ENCODE measurements at places on chromosomes 2 and 18.

- DNase-seq = no peak
Measured at GRCh38 chr2:190860985-190861680, 19.5 kb upstream of the GLS start.

GRCh38 chr2:161306919-161307318 is 1.3 kb upstream of the PSMD14 start:
- DNase-seq = no peak

- DNase-seq = peak; percentile 80
Measured at GRCh38 chr18:62436636-62437234, 86.1 kb upstream of the ZCCHC2 start.

DNA sequence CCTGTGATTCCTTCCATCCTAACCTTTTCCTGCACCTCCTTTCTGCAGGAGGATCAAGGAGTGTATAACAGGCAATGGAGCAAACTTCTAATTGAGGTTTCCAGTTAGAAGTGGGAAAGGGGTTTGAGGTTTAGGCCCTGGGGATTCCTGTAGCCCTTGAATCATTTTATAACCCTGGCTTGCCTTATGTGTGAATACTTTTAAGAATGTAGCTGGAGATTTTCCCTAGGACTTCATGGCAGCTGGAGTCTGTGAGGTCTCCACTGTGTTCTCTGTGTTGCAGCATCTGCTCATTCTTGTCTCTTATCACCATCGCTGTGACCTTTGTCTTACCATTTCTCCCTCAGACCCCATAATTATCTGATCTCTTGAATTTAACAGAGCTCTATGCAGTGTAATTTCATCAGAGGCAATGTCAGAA is 370.2 kb upstream of the SLC14A2 start:
- no peak for DNase-seq

- no peak for DNase-seq
Measured at GRCh38 chr18:31740180-31740579, 20.5 kb downstream of the SLC25A52 start.

GRCh38 chr2:55391615-55392242 is 27.9 kb downstream of the CCDC88A start:
- no peak for DNase-seq

DNA sequence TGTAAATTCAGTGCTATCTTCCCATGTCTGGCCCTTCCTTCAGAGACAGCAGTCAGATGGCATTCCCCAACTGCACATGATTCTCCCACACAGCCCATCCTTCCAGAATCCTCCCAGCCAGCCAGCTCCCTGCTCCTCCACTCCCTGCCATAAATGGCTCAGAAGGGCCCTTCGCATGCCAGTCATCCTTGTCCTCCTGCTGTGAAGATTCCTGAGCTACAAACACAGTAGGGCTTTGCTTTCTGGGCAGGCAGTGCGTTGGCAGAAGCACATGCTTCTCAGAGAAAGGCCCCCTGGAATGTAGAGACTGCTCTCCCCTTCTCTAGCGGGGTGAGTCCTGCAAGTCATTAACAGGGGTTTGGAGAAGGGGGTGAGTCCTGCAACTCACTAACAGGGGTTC is 71.9 kb downstream of the TEX51 start:
- no peak for DNase-seq

- peak; percentile 43 for DNase-seq
Measured at GRCh38 chr18:13564579-13564978, 161.8 kb downstream of the FAM210A start.

DNA sequence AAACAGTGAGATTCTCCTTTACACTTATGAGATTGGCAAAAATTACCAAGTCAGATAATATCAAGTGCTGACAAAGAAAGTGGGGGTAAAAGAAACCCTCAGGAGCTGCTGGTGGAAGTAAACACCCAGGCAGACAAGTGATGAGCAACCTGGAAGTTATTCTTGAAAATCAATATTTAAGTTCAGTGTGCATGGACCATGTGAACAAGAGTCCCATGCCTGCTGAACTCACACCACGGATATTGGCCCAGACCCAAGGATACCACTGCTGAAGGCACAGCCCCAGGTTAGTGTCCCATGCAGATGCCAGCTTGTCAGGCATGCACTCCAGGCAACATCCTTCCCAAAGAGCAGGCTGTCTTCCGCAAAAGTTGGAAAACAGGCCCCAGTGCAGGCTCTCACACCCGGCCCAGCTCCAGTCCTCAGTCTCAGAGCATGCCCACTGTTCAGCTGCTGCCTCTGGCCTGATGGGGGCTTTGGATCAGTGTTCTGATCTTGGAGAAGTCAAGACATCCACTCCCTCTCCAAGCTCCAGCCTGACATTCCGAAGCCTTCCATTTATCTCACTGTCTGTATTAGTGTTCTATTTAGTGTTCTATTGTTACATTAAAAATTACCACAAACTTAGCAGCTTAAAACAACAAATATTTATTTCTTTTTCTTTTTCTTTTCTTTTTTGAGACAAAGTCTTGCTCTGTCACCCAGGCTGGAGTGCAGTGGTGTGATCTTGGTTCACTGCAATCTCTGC is 70.0 kb downstream of the HS1BP3 start:
- no peak for DNase-seq

GRCh38 chr2:140657657-140658056 is 1473.2 kb downstream of the LRP1B start:
- no peak for DNase-seq

- DNase-seq = no peak
Measured at GRCh38 chr2:182406221-182406620, 20.6 kb downstream of the PDE1A start.

- no peak for DNase-seq
Measured at GRCh38 chr2:137190411-137191195, 425.3 kb downstream of the THSD7B start.

DNA sequence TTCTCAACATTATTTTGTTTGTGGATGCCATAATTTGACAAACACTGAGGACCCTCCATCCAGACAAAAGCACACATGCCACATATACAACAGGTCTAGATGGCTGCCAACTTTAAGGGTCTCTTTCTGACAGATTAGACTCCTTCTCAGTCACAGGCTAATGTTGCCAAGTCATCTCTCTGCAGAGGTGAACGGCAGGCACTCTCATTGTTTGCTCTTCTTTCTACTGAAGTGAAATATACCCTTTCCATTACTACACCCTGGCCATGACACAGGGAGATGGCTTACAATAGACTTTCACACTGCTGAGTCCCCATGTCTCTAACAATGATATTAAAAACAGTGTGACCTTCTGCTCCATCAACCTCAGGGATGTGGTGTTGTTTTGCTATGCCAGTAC is 47.5 kb upstream of the ZNF397 start:
- DNase-seq = no peak

GRCh38 chr2:29059624-29060023 is 14.7 kb downstream of the PCARE start:
- DNase-seq = no peak

- DNase-seq = no peak
Measured at GRCh38 chr2:186129767-186130581, 356.1 kb upstream of the ZC3H15 start.

DNA sequence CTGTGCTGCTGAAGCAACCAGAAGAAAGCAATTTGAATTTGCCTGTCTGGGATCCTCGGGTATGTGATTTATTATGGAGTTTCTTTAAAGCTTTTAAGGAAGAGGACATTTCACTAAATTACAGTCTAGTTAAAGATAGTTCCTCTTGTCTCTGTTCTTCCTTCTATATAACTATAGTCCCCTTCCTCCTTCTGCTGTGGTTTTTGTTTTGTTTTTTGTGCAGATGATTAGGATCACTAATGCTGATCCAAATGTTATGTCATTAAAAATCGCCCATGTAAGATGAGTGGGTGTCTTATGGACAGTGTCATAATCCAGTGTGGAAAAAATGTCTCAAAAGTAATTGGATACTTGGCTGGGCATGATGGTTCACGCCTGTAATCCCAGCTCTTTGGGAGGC is 24.7 kb downstream of the PAPOLG start:
- no peak for DNase-seq

DNA sequence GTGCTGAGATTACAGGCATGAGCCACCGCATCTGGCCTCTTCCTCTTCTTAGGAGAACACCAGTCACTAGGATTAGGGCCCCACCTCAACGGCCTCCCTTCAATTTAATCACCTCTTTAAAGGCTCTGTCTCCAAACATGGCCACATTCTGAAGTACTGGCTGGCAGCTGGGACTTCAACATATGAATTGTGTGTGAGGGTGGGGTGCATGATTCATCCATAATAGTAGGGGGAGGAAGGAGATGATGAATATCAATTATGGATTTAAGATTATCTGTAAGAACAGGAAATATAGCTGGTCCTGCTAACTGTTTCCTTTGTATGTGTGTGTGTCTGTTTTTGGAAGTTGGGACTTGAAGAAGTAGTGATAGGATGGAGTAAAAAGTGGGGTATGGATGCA is 14.7 kb upstream of the EPG5 start:
- no peak for DNase-seq

DNA sequence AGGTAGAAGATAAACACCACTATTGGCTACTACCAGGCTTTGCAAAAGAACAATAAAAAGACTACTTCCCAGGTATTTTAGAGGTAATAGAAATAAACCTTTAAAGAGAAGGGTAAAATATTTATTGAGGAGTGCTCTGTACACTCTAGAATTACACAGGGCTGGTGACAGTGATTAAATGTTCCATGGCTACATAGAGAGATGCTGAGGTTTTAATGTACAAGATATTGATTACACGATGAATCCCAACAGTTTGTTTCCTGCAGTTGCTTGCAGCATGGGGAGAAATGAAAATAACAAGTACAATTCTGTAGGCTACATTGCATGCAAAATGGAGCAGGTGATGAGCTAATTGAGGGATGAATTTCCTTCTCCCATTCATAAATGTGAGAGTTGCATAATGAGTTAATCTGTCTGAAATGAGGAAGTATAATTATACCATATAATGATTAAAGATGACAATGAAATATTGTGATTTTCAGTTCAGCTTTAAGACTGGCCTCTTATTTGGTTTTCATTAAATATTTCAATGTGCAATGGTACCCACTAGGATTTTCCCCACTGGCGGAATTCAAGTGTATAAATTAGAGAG is 266.1 kb downstream of the SOCS6 start:
- no peak for DNase-seq

DNA sequence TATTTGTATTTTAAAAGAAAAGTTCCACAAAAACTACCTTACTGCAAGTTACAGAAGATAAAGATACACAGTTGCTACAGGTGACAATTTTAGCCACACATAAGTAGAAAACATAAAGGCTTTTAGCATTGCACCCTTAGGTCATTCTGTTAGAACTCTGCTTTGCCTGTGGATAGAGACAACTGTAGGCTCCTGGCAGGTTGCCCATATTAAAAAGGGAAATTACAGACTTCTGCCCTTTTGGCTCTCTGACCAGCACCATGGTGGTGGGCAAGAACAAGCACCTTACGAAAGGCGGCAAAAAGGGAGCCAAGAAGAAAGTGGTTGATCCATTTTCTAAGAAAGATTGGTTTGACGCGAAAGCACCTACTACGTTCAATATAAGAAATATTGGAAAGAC is 223.3 kb downstream of the MC4R start:
- DNase-seq = no peak

DNA sequence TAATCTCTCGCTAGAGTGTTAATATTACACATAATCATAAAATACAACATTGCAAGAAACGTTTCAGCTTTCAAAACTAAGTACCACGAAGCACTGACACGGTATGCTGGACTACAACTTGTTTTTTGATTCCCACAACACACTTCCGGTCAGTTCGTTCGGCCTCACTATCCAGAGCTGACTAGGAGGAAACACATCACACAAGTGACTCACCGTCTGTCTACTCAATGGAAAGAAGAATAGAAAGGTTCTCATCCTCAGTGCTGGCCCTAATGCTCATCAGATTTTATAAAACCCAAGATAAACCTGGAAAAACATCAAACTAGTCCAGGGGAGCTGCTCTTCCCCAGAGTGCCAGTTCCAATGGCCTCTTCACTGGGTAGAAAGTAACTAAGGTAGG is 42.9 kb downstream of the ZNF385B start:
- DNase-seq = no peak

GRCh38 chr2:72008608-72009007 is 139.1 kb downstream of the CYP26B1 start:
- peak; percentile 31 for DNase-seq

GRCh38 chr2:100940240-100940639 is 61.8 kb upstream of the RPL31 start:
- DNase-seq = no peak

GRCh38 chr2:38010995-38011394 is 65.0 kb downstream of the CYP1B1 start:
- no peak for DNase-seq

Data from coronary artery (tissue), 2 donors.